ENCODE measurements at places on chromosomes 7 and 10.

DNA sequence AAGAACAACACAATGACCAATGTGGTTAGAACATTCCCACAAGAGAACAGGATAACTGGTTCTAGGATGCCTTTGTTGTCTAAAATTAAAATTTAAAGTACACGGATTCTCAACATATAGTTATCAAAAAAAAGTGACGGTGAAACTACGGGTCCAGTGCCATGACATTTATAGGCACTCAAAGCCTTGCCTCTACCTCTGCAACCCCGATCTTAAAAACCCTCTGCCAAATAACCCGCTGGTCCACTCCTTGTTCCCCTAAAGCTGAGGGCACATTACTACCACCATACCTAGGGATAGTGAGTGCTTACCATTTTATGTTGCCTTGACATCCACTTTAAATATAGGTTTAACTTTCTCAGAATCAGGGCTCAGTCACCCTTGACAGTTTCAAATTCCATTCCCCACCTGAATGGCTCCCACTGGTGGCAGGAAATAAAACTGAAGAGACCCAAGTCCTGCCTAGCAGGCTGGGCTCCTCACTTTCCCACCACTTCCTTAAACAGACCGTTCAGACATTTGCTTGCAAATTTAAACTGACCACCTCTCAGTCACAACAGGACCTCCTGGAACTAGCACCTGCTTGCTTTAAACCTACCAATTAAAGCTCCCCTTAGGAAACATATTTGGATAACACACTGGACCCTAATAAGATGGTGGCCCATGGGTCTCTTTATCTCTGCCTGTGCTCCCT, 169.9 kb upstream of the ASAH2 start:
- peak; percentile 6 for DNase-seq

DNA sequence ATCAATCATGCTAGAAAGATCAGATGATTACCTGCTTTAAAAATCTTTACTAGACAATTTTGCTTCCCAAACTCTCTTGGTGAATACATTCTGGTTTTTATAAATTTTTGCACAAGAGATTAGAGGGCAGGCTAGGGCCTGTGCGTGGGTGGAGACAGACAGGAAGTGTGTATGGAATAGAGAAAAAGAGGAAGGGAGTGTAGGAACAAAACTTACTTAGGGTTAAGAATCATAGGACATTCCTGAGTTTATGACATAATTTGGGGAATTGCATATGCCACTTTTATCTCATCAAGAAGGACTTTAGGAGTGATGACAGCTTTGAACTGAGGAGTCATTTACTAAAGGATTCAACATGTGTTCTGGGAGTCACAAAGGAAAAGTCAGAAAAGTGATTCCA, 31.3 kb downstream of the LAMB1 start:
- no peak for DNase-seq

GRCh38 chr7:44265728-44266127, 59.7 kb downstream of the CAMK2B start:
- DNase-seq = no peak

DNA sequence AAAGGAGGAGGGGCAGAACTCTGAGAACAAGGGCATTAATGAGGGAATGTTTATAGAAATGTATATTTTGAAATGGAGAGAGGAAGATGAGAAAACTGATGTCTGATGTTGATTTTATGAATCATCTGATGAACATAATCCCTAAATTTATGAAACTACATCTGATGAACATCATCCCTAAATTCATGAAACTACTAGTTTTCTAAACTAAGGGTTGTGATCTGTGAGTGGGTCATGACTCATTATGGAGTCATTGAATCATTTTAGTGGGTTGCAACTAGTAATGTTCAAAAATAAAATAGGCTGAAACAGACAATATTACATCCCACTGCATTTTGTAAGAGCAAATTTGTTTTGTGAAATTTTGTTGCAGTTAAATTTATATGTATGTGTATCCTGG, 442.6 kb upstream of the TEX47 start:
- DNase-seq = no peak

- no peak for DNase-seq
Measured at GRCh38 chr10:22317076-22317370, 835 bp downstream of the COMMD3 start.

GRCh38 chr7:3927446-3928110, 626.5 kb downstream of the SDK1 start:
- DNase-seq = no peak

DNA sequence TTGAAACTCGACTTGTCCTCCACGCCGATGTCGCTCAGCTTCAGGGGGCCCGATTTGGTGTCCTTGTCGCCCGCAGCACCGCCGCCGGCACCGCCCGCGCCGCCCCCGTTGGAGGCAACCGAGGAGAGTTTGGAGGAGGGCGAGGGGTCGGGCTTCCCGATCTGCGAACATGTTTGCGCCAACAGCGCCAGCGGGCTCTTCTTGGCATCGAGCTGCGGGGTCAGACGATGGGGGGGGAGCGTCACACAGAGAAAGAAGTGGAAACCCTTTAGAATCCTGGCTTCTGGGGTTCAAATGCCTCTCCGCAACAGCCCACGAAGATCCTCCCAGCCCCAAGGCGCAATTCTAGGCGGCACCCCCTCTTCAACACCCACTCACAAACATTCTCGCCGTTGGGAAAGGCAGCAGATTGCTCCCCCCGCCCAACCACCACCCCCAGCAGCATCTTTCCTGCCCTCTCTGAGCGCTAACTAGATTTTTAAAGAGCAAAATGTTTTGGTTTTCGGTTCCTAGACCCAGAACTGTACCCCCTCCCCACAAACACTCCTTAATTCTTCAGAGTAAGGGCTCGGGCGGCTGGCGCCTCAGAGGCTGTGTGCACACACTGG, 1.3 kb downstream of the ZNF503 start:
- no peak for DNase-seq

GRCh38 chr10:78963074-78964034, 105.4 kb upstream of the ZMIZ1 start:
- no peak for DNase-seq

GRCh38 chr7:33809228-33809627, 96.1 kb upstream of the BMPER start:
- DNase-seq = no peak

DNA sequence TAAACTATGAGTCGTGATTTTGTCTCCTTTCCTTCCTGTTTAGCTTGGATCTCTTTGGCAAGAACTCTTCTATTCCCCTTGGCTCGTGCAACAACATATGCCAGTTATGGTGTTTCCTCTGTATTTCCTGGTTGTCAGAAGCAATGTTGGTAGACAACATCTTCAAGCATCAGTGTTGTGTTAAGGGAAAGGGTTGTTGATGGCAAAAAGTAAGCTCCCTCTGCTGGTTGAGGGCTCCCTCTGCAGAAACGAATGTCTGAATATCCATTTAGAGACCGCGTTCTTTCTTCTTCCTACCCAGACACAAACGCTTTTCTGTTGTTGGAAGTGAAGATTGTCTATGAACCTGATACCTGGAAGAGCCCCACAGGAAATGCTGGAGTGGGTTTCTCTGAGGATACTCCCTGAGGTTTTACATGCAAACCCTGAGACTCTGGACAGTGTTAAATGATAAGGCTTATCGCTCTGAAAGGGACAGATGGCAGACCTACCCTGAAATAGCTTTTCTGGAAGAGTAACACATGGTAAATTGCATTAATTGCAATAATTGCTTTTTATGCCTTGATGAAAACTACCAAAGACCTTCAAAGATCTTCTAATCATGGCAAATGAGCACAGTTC, 23.5 kb upstream of the C1QL3 start:
- no peak for DNase-seq

- DNase-seq = no peak
Measured at GRCh38 chr10:48805848-48806247, 121.2 kb downstream of the WDFY4 start.

DNA sequence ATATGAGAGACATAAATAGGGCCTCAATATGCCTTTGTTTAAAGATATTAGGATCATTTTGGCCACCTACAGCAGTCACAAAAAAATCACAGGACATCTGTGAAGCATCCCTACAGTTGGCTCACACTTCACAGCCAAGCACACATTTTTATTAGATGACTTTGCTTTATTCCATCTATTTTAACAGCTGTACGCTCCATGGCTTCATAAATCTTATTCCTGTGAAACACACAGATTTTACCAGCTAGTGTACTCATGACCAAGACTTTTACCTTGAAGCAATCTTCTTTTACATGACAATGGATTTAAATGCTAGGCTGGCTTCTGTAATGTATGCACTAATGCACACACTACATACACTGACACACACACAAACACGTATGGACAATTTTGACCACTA, 254.8 kb upstream of the PITRM1 start:
- no peak for DNase-seq

GRCh38 chr7:11570205-11570604, 261.8 kb downstream of the THSD7A start:
- no peak for DNase-seq

- DNase-seq = no peak
Measured at GRCh38 chr7:112206991-112207592, 597 bp downstream of the ZNF277 start.

GRCh38 chr7:137329411-137329810, 14.1 kb downstream of the PTN start:
- DNase-seq = no peak

All from stimulated activated CD8-positive, alpha-beta memory T cell treated with anti-CD3 and anti-CD28 coated beads, Interleukin-4, amount 100 ng/mL, for 1 hour (primary cell).